ENCODE measurements at places on chromosomes 4 and X.

DNA sequence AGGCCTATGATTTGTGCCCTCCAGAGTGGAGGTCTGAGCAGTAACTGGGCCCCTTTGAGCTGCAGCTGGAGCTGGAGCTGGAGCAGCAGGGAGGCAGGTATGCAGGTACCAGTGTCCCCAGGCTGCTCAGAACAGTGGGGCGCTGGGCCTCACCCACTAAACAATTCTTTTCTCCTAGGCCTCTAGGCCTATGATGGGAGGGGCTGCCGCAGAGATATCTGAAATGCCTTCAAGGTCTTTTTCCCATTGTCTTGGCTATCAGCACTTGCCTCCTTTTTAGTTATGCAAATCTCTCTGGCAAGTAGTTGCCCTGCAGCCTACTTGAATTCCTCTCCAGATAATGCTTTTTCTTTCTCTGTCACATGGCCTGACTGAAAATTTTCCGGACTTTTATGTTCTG is 79.7 kb upstream of the OTUD4 start:
- no peak for DNase-seq

- no peak for DNase-seq
Measured at GRCh38 chr4:129254526-129254925, 158.6 kb downstream of the C4orf33 start.

GRCh38 chrX:119429471-119429870 is 30.3 kb downstream of the SLC25A43 start:
- DNase-seq = no peak

- no peak for DNase-seq
Measured at GRCh38 chr4:44978020-44978419, 251.7 kb upstream of the GNPDA2 start.

- DNase-seq = no peak
Measured at GRCh38 chr4:26039639-26040359, 125.8 kb downstream of the SMIM20 start.

DNA sequence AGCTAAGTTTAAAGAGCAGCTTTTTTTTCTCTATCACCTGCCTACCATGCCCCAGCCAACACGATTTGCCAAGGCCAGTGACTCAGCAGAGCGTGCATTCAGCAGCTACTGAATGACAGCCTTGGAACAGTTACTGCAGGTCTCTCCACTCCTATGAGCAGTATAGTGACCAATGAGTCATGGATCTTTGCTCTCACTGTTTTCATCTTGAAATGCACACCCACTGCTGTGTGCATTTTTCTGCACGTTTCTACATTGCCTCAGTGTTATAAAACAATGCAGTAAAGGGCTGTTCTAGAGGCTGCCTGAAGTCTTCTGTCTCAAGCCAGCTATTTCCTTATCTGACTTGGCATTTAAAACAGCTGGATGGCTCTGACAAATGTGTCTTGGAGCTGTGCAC is 66.0 kb upstream of the C4orf54 start:
- peak; percentile 61 for DNase-seq

DNA sequence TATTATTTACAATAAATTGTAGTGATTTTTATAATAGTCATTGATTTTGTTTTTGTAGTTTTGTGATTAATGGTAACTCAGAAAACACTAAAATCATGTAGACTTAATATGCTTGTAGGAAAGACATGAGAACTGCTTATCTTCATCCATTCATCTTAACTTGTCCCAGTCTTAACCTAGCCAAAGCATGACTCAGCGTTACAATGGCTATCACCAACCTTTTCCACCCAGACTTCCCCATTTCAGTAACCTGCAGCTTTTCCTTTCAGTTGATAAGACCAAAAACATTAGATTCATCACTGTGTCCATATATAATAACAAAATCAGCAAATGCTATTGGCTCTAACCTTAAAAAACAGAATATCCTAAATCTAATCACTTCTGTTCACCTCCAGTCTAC is 106.2 kb upstream of the KLF8 start:
- DNase-seq = no peak

Data from Karpas-422 (cell line).